ENCODE measurements at places on chromosomes 11 and 22.

DNA sequence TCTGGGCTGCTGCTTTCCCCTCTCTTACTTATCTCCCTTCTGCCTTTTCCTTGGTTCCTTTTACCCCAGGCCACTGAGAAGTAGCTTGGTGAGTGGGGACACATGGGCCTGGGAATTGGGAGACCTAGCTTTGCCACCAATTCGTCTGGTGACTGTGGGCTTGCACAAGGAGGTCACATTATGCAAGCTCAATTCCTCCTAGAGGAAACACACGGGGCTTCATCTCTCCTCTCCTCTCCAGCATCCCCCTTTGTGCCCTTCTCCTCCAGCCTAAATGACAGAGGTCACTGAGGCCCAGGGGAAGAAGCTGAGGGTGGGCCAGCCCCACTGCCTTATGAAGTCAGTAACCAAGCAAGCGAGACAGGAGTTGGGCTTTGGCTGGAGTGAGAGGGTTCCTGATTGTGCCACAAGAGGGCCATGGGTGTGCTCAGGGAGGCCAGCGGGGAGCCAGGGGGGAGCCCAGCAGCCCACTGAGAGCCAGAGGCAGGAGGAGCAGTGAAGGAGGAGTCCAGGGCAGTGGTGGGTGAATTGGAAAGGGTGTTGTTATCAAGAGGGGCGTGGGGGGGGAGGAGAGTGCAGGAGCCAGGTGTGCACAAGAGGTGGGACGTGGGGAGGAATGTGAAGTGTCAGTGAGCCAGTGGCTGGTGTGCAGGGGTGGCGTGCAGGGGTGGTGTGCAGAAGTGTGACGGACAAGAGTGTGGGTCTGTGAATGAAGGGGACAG, 2.0 kb downstream of the CLCF1 start:
- no peak for DNase-seq

DNA sequence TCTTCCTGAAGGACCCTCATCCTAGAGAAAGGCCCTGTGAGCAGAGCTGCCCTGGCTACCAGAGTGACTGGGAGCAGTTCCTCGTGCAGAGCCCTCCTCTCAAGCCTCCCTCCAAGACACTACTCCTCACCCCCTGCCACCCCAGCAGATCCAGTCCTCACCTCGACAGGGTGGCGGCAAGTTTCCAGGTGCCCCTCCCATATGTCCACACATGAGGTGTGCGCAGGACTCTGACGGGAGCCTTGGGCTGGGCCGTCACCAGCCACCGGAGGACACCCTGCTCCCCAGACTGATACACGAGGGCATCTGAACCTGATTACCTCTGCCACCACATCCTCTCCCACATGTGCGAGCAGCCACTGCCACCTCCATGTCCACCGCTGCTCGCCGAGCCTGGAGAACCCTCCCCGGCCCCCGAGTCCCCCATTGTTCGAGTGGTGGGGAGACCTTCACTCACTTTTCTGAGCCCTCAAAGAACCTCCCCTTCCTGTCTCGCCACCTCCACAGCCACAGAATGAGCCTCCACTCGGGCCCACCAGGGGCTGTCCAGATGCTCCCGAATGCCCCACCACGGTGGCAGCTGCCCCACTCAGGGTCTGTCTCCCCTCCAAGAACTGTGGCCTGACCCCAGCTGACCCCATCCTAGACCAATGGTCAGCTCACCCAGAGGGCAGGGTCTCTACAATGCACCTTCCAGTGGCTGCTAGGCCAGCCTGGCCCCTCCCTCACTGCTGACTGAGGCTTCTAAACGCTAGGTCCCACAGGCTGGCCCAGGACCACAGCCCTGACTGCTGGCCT, 62.5 kb downstream of the DGCR2 start:
- DNase-seq: no peak

DNA sequence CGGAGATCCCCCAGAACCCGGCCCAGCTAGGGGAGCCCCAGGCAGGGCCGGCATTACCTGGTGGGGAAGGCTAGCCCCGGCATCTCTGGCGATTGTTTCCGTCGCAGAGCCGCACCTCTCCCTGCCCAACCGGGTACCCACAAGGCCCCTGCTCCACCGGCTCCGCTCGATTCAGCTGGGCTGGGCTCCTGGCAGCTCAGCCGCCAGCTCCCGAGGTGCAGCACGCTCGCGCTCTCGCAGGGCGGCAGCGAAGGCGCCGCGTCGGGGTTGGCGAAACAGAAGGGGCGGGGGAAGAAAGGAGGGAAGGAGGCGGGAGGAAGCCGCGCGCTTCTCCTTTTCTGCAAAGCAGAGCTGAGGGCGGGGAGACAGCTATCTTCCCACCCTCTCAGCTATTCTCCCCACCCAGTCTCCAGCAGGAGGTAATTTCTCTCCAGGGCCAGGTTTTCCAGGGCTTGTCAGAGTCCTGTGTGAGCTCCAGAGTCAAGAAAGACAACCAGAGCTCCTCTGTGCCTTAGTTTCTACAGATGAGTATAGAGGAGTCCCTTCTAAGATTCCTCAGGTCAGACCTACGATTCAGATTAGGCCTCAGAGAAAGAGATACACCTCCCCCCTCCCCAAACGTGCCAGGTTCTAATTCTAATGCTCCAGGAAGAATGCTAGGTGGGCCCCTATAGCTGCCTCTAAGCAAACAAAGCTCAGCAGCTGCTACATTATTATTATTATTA, 62.0 kb downstream of the PAK1 start:
- DNase-seq: peak; percentile 59

- DNase-seq: no peak
Observed at GRCh38 chr11:12731841-12732336, 57.7 kb downstream of the TEAD1 start.

- peak; percentile 77 for DNase-seq
Observed at GRCh38 chr22:30426388-30427353, 1.1 kb downstream of the MTFP1 start.

Data from activated T-helper 9 cell treated with anti-CD3 and anti-CD28 coated beads, Interleukin-2, amount 50 U/mL, for 16 hours (primary cell).